Prostate gland (tissue), 2 donors: ENCODE measurements at places on chromosomes 1 and 21. TPM values are rescaled to one million over a fixed set of nuclear protein-coding genes. Genes with fewer than 3 reads are reported as not detected.
A peak's percentile ranks its signal among the peaks of the same experiment; 100 is the strongest.

DNA sequence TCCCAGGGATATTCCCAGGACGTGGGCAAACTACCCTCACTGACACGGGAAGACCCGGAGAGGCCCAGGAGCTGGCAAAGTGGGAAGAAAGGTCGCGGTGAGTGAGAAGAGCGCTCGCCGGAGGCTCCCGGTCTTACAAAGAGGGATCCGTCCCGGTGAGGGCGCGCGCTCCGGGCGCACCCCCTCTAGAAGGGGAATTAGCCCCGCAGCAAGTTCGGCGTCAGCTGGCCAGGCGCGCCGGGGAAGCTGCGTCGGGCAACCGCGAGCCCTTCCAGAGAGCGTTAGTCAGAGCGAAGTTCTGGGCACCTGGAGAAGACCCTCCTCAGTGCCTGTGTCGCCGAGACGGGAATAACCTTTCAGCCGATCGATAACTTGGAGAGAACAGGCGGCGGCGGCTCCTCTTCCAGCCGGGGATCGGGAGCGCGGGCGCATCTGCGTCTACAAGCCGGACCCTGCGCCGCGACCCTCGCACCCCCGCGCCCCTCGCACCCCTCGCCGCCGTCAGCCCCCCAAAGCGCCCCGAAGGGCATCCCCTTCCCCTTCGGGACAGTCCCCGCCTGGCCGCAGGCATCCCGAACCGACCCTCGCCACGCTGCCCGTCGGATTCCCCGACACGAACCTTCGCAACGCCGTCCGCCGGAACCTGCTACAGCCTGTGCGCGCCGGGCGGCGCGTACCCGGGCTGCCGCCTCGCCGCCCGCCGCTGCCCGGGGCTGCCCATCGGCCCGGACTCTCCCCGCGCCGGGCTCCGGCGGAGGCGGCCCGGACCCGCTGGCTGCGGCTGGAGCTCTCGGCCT, 485 bp downstream of the SIPA1L2 start:
- H3K36me3 ChIP-seq = no peaks in the 10 kb centered on the region
- peak overlapping the region; percentile 92 for H3K27ac ChIP-seq
- peak overlapping the region; percentile 68 for H3K4me3 ChIP-seq
- H3K4me1 ChIP-seq = no peaks in the 10 kb centered on the region

- peak overlapping the region; percentile 39 for H3K27ac ChIP-seq
- no peaks in the 10 kb centered on the region for H3K36me3 ChIP-seq
- H3K4me3 ChIP-seq = no peak overlapping the region
- H3K4me1 ChIP-seq = peaks cover 12% of the 10 kb centered on the region
- no peaks in the 10 kb centered on the region for H3K27me3 ChIP-seq
These were observed 31.0 kb downstream of the SLC45A1 start for GRCh38 chr1:8348777-8349472.

Gene CDC42
- 182 TPM for total RNA-seq

DNA sequence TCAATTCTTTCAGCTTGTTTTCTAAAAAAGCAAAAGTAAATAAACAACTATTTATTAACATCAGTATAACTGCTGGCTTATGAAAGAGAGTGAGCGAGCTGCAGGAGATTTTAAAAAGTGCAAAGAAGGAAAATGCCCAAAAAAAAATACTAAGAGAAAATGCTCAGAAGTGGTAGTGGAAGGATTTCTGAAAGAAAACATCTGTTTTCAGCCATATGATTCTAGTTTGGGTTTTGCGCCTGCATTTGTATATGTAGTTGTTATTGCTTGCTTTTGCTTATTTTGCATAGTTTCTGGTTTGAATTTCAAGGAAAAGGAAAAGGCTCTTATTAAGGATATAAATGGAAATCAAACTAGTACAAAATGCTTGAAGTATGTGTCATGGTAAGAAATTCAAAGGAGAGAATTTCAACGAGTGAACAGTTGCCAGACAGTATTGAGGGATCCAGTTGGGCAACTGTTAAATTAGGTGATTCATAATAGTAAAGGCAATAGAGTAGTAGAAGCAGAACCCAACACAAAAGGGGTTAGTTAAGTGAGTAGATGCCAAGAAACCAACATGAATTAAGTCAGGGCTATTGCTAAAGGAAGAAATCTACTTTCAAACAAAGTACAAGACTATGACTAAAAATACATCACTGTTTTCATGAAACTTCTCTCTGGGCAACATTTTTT, 1.2 kb downstream of the GBP5 start:
- no peak overlapping the region for H3K27ac ChIP-seq
- H3K4me1 ChIP-seq = no peaks in the 10 kb centered on the region
- H3K4me3 ChIP-seq = no peak overlapping the region
- no peaks in the 10 kb centered on the region for H3K36me3 ChIP-seq
- no peaks in the 10 kb centered on the region for H3K27me3 ChIP-seq

Gene FOXO6
- 5.0 TPM for total RNA-seq

Gene FAM110D
- 3.8 TPM for total RNA-seq

DNA sequence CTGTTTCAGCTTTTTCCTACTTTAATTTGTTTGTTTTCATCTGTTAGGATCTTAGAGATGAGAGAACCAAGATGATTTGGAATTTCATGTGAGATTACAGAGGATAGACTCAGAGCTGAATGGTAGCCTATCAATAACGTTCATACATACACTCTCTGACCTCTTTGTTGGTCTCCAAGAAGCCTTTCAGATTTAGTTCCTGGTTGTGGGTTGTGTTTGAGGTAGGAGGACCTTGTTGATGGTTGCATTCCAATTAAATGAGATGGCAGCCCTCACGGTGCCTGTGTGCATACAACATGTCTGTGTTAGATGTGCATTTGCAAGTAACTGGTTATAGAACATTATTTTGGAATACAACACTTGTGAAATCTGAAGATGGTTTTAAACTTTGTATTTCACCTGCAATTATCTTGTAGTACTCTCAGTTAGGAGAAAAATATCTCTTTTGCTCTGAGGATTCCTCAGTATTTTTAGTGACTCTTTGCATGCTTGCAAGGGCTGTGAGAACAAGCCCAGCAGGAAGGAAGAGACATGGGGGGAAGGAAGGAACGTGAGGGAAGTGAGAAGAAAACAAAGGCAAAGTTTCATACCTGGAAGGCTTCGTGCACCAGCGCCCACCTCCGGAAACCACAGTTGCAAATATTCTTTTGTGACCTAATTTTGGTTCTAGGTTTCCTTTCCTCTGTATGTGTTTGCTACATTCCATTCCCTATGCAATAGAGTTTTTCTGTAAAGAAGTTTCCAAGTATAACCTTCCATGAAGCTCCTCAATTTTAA, 291.8 kb downstream of the DISC1 start:
- H3K4me1 ChIP-seq = no peaks in the 10 kb centered on the region
- H3K4me3 ChIP-seq = no peak overlapping the region
- H3K27ac ChIP-seq = no peak overlapping the region

- no peak for DNase-seq
- H3K27ac ChIP-seq = no peak overlapping the region
These were observed 34.0 kb downstream of the MAP3K7CL start for GRCh38 chr21:29164323-29164942.

- DNase-seq = no peak
- no peaks in the 10 kb centered on the region for H3K27me3 ChIP-seq
- no peak overlapping the region for H3K27ac ChIP-seq
These were observed 76.9 kb upstream of the NEK2 start for GRCh38 chr1:211752317-211752716.

Gene TBX15
- 0.87 TPM for total RNA-seq

Gene OPTC
- total RNA-seq = not detected

DNA sequence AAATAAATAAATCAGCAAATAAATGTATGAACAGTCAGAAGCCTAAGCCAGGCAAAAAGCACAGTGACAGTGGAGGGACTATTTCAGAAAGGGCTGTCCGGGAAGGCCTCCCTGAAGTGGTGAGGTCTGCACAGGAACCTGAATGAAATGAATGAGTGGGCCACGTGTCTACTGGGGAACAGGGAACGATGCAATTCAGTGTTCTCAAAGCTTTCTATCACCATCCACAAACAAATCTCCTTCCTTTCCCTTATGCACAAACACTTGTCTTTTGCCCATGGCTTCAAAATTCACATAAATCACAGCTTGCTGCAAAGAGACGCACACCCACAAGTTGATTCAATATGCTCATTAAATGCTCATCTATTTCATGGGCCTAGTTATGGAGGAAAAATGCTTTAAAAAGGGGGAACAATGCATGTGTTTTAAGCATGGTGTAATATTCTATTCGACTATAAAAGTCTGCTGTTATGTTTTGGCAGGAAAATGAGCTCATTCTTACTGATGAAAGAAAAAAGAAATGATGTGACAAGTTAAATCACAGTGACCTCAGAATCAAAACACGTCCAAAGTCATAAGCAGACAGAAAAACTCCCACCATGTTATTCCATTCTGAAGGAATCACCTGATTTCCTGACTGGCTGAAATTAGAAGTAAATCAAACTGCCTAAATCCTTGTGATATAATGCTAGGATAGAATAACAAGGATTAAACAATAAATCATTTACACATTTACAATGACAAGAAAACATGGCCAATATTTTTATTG, 21.6 kb downstream of the URB1 start:
- H3K27me3 ChIP-seq = no peaks in the 10 kb centered on the region
- H3K4me3 ChIP-seq = no peak overlapping the region
- H3K36me3 ChIP-seq = no peaks in the 10 kb centered on the region
- H3K4me1 ChIP-seq = peaks cover 28% of the 10 kb centered on the region
- H3K27ac ChIP-seq = peak overlapping the region; percentile 91

Gene MT1HL1
- not detected for total RNA-seq

Gene LIX1L
- 30.0 TPM for total RNA-seq

DNA sequence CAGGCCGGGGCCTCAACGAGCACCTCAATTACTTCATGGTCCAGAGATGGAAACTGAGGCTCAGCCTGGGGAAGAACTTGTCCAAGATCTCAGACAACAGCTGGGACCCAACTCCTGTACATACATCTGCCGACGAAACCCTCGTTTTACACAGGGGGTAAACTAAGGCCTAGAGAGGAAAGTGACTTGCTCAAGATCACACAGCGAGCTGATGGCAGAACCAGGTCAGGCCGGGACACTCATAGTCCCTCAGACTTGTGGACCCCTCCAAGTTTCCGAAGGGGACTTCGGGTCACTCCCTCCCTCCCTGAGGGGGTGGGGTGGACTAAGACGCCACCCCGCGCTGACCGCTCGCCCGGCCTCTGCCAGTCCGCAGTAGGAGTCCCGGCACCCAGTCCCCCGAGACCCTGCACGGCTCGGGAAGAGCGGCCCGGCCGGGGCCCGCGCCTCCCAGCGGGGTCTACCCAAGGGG, 430 bp downstream of the WASF2 start:
- H3K27me3 ChIP-seq = no peaks in the 10 kb centered on the region
- peaks cover 9% of the 10 kb centered on the region for H3K4me1 ChIP-seq
- peak overlapping the region; percentile 100 for H3K27ac ChIP-seq
- peak overlapping the region; percentile 99 for H3K4me3 ChIP-seq

DNA sequence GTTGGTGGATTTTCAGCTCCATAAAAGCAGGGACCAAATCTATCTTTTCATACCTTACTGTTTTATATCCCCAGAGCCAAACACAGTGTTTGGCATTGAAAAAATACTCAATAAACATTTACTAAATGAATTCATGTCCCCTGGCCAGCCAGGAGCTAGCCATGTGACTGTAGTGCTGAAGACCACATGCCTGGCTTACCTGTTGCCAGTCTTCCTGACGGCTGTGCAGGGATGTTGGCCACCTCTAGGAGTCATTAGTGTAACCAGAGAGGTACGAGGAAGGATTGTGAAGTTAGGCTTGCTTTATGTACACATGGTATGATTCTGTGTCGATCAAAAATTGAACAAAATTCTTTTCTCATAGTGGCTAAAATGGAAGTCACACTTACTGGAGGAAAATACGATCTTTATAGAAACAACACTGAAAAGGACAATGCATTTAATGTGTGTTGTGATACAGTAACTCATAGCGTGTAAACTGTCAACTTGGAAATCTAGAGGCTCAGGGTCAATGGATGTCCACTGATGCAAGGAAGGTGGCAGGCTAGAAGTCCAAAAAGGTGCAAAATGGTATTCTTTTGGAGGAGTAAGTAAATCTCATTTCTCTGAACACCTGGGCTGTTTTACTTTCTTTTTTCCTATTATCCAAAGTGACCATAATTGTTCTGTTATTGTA, 60.9 kb downstream of the FGGY start:
- no peaks in the 10 kb centered on the region for H3K27me3 ChIP-seq
- H3K27ac ChIP-seq = no peak overlapping the region
- DNase-seq = no peak
- H3K36me3 ChIP-seq = no peaks in the 10 kb centered on the region
- H3K4me1 ChIP-seq = no peaks in the 10 kb centered on the region

DNA sequence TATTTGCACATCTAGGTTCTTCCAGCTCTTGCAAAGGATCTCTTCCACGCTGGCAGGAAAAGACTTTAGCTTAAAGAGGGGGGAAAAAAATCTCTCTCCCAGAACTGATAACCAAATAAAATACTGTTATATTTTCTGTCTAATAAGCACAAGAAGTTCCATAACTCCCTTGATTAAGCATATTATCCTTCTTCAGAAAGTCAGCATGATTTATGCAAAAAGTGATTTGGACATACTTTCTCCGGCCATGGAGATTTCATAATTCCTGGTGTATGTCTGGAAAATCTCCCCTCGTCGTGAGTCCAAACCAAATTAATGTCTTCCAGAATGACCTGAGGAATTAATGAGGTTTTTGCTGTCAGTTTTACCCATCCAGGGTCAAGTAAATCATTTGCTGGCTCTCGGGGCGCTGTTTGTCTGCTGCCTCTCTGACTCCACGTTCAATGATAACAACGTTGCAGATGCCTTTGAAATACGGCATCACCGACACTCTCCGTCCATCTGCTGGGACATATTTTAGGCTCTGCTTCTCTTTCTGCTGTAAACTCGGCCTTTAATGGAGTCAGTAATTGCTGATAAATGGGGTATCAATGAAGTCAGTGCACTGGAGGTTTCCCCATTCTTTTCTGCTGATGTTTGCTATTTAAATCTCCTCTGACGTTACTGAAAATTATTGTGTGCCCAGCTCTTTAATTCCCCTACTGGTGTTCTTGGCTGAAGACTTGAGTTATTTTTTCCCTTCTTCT, 112.9 kb downstream of the HLX start:
- DNase-seq = no peak
- no peak overlapping the region for H3K4me3 ChIP-seq
- H3K36me3 ChIP-seq = no peaks in the 10 kb centered on the region
- H3K4me1 ChIP-seq = no peaks in the 10 kb centered on the region
- H3K27ac ChIP-seq = no peak overlapping the region

Gene C4BPA
- not detected for total RNA-seq

GRCh38 chr1:67572594-67573221, 112.3 kb upstream of the GADD45A start:
- DNase-seq = peak; percentile 42
- H3K36me3 ChIP-seq = no peaks in the 10 kb centered on the region
- H3K27me3 ChIP-seq = no peaks in the 10 kb centered on the region
- no peaks in the 10 kb centered on the region for H3K4me1 ChIP-seq

Gene KCNH1
- 1.2 TPM for total RNA-seq

- H3K36me3 ChIP-seq = no peaks in the 10 kb centered on the region
- peaks cover 6% of the 10 kb centered on the region for H3K4me1 ChIP-seq
These were observed 59.1 kb downstream of the BCL9 start for GRCh38 chr1:147600119-147601111.

- H3K36me3 ChIP-seq = no peaks in the 10 kb centered on the region
- H3K4me3 ChIP-seq = no peak overlapping the region
- DNase-seq = no peak
- no peak overlapping the region for H3K27ac ChIP-seq
- no peaks in the 10 kb centered on the region for H3K27me3 ChIP-seq
These were observed 13.2 kb upstream of the GBP5 start for GRCh38 chr1:89285745-89286380.

Gene EFCAB14
- 99.9 TPM for total RNA-seq

- no peaks in the 10 kb centered on the region for H3K4me1 ChIP-seq
- no peak overlapping the region for H3K4me3 ChIP-seq
- H3K27ac ChIP-seq = no peak overlapping the region
- no peak for DNase-seq
These were observed 21.3 kb upstream of the COL18A1 start for GRCh38 chr21:45383615-45384201.

GRCh38 chr1:236795757-236796667, 920 bp downstream of the MTR start:
- peak overlapping the region; percentile 89 for H3K4me3 ChIP-seq
- DNase-seq = no peak
- H3K4me1 ChIP-seq = no peaks in the 10 kb centered on the region
- no peaks in the 10 kb centered on the region for H3K36me3 ChIP-seq
